ENCODE measurements at places on chromosomes 13 and 19.

- DNase-seq, result no peak
Observed at GRCh38 chr19:55247621-55248099, 11.2 kb downstream of the PPP6R1 start.

DNA sequence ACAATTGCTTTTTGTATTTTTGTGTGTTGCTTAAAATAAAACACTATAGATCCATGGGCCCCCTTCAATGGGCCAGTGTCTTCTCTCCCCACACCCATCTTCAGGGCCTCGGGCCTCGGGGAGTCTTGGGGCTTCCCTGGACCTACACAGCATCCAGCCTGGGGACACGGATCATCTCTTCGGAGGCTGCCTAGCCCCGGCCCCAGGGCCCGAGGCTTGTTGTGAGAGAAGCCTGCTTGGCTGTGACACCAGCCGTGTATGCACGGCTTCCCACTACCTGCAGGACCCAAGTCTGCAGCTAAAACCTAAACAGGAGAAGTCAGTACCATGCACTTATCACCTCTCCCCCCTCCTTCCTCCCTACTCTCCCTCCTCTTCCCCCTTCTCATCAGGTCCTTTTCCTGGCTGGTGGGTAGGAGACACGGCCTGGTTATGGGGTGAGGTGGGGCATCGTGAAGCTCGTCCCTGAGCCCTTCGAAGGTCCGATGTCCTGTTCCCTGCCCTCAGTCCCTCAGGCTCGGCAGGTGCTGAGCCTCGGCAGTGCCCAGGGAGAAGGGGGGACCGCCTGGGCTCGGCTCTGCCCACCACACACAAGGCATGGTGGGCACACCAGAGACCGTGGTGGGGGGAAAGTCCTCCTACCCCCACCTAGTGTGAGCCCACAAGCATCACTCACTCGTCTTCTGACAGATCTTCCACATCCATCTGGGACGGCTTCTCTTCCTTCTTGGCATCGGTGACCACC is 9.5 kb downstream of the C13orf46 start:
- no peak for DNase-seq

- DNase-seq, result no peak
Observed at GRCh38 chr19:34787059-34787824, 14.2 kb upstream of the ZNF599 start.

DNA sequence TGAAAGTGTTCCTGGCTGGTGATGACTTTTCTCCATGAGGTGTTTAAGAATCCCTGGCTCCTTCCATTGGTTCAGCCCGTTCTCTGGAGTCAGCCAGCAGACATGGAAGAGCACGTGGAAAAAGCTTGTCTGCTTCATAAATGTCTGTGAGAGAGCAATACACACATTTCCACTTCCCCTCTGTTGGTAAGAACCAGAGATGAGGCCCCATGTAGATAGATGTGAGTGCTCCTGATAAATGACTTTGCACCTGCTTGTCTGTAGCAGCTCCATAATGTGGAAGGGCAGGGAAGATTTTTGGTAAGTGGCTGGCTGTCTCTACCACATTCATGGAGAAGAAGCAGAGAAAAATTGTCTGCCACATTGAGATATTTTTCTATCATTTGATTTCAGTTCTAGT is 325.8 kb downstream of the LMO7 start:
- no peak for DNase-seq

DNA sequence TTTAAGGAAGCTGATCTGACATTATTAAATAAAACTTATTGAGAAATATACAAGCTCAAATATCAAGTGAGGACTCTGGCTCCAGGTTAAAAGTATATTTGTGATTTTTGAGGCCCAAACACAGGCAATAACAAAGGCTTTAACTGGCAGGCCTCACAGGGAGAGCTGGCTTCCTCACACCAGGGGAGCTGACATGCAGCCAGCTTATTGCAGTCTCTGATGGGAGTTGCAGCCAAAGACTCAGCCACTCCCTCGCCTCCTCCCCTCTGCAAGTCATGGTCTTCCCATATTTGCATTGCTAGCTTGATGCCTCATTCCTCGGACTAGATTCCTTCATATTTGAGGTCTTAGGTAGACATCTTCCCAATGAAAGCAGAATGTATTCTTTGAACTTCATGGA is 647.1 kb upstream of the SLITRK6 start:
- DNase-seq, result no peak

DNA sequence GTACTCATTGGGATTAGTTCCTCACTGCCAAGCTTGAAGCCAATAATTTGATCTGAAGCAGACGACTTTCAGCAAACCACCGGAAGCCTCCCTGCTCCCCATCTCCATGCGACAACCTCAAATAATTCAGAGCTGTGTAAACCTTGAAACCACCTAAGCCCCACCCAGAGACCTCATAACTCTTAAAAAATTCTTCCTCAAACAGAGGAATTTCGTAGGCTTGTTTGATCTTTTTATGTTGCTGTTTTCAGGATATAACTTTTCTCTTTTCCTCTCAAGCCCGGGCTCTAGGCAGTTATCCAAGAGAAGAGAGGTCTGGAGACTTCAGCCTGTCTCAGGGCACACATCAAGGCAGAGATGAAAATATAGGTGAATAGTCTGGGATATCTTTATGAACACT is 311.6 kb downstream of the KCNRG start:
- no peak for DNase-seq

- DNase-seq, result no peak
Observed at GRCh38 chr13:40210865-40211585, 455.4 kb downstream of the FOXO1 start.

- no peak for DNase-seq
Observed at GRCh38 chr13:42876887-42877545, 95.6 kb downstream of the FAM216B start.

DNA sequence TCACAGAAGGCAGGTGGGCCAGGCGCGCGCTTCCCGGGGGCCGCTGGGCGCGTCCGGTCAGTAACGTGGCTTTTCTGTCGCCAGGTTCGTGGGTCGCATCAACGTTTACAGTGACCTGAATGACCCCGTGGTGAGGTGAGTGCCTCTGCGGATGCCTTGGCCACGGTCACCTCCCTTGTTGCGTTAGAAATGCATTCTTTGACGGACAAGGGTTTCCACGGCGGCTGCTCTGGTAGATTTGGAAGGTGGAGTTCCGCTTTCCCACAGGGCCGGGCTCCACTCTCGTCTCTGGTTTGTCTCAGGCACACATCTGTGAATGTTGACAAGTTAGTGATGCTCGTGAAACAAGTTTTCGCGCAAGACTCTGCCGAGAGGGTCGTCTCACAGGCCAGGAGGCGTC is 130.0 kb downstream of the ATP11A start:
- DNase-seq, result no peak

GRCh38 chr13:46728777-46729176 is 68.2 kb downstream of the ESD start:
- DNase-seq, result peak; percentile 26

- no peak for DNase-seq
Observed at GRCh38 chr13:23074075-23074828, 106.5 kb upstream of the SGCG start.

DNA sequence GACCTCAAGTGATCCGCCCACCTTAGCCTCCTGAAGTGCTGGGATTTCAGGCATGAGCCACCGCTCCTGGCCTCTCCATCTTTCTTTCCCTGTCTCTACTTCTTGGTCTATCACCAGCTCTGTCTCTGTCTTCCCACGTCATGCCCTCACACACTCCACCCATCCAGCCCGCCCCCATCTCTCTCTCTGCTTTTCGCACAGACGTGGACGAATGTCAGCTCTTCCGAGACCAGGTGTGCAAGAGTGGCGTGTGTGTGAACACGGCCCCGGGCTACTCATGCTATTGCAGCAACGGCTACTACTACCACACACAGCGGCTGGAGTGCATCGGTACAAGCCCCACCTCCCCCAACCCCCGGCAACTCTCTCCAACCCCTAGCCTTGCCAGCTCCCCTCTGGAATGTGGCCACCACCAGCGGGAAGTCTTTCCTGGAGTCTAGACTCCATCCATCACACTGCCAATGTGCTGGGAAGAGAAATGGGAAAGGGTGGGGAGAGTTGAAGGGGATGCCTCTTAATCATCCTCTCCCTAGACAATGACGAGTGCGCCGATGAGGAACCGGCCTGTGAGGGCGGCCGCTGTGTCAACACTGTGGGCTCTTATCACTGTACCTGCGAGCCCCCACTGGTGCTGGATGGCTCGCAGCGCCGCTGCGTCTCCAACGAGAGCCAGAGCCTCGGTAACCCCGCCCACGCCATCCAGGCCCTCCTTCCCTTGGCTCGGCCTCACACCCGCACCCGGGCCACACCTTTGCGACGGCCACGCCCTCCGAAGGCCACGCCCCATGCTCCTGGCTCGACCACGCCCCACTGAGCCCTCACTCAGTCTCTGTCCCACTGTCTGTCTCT is 22.5 kb downstream of the LTBP4 start:
- DNase-seq, result no peak

GRCh38 chr13:93233997-93234416 is 7.4 kb downstream of the GPC6 start:
- DNase-seq, result no peak

DNA sequence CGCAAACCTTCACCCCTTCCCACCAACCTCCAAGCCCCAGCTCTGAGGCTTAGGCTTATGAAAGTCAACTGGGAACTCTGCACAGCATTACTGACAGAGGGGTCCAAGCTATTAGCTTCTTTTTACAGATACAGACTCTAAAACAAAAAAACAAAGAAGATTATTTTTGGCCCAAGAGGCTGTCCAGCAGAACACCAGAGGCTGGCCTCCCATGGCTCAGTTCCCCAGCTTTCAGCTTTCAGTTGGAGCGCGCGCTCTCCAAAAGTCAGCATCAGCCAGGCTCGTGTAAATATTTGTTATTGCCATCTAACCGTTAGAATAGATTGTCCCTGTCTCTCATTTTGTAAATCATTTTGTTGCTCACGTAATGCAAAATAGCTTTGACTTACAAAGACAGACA is 58.4 kb downstream of the ZIC5 start:
- no peak for DNase-seq

GRCh38 chr13:76527041-76527440 is 359.2 kb downstream of the KCTD12 start:
- DNase-seq, result no peak

- peak; percentile 22 for DNase-seq
Observed at GRCh38 chr13:95296326-95296925, 4.8 kb downstream of the ABCC4 start.

- no peak for DNase-seq
Observed at GRCh38 chr19:13024951-13025697, 29.8 kb downstream of the NFIX start.

- DNase-seq, result no peak
Observed at GRCh38 chr19:42068361-42068755, 1.6 kb downstream of the GRIK5 start.

- no peak for DNase-seq
Observed at GRCh38 chr13:32969516-32969941, 46.7 kb upstream of the KL start.

DNA sequence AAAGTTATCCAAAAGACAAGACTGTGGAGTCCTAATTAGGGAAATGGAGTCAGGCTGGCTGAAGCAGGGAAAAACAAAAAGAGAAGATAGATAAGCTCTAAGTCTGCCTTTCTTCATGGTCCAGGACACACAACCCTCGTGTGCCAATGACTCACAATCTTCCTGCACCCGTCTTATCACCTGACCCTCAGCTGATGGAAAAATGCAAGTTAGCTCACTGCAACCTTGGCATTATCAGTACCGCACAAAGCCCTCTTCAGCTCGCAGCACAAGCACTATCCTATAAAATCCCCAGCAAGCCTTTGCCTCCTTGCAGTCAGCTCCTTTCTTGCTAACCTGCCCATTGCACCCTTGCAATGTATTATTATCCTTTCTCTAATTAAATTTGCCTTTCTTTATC is 4.3 kb downstream of the OR7A5 start:
- DNase-seq, result no peak

GRCh38 chr13:26423629-26424028 is 133.9 kb upstream of the WASF3 start:
- DNase-seq, result no peak

DNA sequence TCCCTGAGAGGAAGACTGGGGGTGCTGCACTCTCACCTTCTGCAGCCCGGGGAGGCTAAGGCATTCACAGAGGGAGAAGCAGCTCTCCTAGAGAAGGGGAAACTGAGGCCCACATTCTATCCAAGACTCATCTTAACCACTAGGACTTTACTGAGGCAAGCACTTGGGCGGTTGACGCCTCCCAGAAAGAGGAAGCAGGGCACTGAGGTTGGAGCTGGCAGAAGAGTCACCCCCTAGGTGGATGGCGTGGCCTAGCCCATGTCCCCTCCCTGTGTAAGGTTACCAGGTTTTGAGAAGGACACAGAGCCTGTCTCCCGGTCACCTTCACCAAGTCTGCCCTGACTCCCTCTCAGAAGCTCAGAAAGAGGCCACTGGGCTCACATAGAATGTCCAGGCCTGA is 2.7 kb downstream of the S1PR2 start:
- DNase-seq, result no peak

GRCh38 chr19:45164577-45165335 is 4.0 kb upstream of the NKPD1 start:
- peak; percentile 72 for DNase-seq

- peak; percentile 18 for DNase-seq
Observed at GRCh38 chr13:113903912-113904311, 40.0 kb upstream of the GAS6 start.

DNA sequence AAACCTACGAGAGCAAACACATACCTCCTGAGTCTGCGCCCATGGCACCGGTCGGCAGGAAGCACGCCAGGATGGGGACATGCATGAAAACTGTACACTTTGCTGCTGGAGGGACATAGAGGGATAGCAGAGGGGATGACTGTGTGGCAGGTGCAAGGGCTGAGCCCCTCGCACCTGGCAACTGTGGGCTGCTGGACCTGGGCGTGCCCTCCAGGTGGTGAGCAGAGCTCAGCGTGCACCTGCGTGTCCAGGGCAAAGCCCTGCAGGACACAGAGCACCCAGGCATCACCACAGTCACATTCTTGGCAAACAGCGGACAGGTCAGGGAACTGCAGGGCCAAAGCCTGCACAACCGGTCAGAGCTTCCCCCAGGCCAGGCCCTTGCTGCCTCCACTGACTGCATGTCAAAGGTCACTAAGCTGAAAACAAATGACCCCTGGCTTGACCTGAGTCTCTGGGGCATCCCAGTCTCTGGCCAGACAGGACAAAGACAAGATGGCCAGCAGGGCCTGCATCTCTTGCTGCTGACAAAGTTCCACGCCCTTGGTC is 9.0 kb upstream of the ISYNA1 start:
- DNase-seq, result no peak
